ENCODE measurements at places on chromosomes 7 and 10.

DNA sequence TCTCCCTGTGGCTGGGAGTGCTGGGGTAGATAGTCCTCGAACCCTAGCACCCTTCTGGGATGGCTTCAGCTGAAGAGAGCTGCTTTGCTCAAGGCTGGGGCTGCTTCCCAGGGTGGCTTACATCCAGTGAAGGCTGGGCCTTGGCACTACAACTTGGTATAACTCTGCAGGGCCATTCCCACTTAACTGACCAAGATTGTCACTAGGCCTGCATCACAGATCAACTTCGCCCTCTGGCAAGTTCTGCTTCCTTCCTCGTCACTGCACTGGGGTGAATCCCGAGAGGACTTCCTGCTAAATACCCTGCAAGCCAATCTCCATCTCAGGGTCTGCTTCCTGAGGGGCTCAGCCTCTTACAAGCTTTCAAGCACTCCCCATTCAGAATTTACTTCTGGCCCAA is 195.2 kb downstream of the DOCK4 start:
- no peak for DNase-seq

- no peak for DNase-seq
These were observed 13.5 kb upstream of the MGAM2 start for GRCh38 chr7:142098004-142098403.

GRCh38 chr10:60629332-60629731 is 148.9 kb upstream of the CDK1 start:
- no peak for DNase-seq

DNA sequence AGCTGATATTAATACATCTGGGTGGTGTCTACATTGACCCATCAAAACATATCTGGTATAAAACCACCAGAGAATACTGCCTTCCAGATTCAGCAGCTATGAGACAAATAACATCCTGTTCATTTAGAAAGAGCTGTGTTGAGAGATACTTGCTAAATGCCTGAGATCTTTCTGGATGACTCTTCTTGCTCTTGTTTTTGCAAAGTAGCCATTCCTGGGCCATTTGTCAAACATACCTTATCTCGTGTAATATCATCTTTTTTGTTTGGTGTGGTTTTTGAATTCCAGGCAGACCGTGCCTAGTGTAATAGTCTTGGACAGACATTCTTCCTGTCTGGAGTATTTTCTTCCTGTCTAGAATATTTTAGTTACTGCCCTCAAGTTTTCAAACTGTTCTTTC is 74.7 kb upstream of the PRR15 start:
- peak; percentile 92 for DNase-seq

DNA sequence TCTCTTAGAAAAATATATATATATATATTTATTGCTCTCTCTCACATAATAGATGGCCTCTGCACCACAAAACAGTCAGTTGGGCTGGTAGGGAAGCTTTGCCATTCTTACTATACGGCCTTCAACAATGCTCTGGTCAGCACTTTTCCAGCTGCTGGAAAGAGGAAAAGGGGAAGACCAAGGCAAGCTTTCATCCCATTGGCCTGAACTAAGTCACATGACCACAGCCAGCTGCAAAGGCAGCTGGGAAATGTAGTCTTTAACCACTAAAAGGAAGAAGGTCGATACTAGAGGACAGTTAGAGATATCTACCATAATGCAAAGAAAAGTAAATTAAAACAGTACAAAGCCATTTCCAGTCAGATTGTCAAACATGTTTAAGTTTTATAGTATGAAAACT is 58.4 kb upstream of the MACROH2A2 start:
- DNase-seq, result peak; percentile 55

DNA sequence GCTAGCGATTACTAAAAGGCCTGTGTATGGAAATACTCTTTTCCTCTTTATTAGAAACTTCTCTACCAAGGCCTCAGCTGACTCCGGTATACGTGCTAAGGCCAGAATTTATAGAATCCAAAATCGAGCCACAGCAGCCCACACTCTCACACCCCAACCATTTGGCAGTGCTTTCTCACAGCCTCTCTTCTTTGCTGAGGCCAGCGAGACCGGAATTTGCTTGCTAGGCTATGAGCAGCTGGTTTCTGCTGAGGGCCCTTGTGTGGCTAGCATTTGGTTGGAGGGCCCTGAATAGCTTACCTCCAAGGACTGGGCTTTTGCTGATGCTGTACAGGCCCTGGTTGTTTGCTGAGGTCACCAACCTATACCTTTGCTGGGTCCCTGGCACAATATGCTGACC is 46.1 kb downstream of the ITGB8 start:
- DNase-seq, result no peak

- no peak for DNase-seq
These were observed 9.4 kb upstream of the CALML5 start for GRCh38 chr10:5508786-5509185.

DNA sequence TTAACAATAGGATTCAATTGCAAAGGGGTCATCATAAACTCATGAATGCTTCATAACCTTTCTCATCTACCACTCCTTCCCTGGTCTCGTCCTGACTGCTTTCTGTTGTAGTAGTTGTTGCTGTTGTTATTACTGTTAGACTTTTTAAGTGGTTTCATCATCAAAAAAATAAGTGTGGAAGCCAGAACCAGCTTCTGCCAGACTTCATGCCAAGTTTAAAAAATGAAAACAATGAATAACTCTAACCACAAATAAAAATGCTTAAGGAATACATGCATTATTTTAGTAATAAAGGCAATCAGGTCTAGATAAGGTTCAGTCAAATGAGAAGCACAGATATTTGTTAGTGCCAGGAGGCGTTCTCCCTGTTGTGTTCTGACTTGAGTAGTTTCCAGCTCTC is 85.4 kb downstream of the PCLO start:
- DNase-seq, result peak; percentile 2

DNA sequence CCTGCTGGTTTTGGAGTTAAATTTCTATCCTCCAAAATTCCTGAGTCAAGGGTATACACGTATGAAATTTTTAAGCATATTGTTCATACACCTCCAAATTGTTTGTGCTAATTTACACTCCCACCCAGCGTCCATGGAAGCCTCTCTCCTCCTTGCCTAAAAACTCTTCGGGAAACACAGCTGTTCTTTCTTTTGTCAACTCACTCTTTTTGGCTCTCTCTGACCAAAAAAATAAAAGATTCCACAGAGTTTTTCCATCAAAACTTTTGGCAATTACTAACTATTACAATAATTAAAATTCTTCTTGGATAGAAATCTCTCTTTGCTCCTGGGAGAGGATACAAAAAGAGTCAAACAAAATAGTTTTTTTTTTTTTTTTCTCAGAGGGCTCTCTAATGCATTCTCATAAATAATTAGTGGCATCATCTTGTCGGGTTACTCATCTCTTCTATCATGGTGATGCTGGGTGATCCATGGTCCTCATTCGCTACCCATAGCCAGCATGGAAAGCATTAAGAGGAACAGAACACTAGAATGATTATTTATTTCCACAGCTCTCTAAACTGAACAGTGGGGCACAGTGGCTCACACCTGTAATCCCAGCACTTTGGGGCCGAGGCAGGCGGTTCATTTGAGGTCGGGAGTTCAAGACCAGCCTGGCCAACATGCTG is 310.7 kb downstream of the SFMBT2 start:
- no peak for DNase-seq

GRCh38 chr10:42850931-42851330 is 68.3 kb downstream of the BMS1 start:
- DNase-seq, result no peak

DNA sequence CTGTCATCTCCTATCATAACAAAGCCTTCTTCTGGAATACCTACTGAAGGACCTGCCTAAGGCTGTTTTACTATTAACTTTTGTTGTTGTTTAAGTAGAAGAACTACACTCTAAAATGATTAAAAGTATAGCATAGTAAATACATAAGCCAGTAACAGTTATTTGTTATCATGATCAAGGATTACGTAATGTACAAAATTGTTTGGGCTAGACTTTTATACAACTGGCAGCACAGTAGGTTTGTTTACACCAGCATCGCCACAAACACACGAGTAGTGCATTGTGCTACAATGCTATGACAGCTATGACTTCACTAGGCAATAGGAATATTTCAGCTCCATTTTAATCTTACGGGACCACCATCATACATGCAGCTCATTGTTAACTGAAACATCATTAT is 169.1 kb downstream of the LRRN3 start:
- no peak for DNase-seq

- no peak for DNase-seq
These were observed 20.3 kb upstream of the GJC3 start for GRCh38 chr7:99949645-99950228.

DNA sequence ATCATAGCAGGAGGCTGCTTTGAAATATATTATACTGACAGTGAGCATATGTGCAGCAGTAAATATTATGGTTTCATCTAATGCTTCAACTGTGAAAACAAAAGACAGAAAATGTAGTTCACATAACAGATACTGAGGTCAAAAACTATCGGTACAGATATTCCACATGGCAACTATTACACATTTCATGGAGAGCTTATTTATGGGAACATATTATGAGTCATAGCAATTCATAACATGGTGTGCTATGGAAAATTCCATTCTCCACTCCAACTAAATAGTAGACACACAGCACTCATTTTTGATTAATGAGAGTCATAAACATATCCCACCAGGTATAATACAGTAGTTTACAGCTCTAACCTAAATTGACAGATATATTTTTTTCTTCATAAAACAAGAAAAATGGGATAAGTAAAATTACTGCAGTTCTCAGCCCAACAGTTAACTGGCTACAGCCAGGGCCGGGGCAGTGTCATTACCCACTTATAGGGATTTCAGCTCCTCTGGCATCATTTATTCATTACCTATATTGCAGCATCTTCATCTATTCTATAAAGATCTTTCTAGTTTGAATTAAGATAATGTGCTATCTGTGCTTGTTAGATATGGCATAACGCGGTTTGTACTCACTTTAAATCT is 475.6 kb upstream of the KLF6 start:
- no peak for DNase-seq

GRCh38 chr10:119279441-119279840 is 72.1 kb downstream of the GRK5 start:
- no peak for DNase-seq

DNA sequence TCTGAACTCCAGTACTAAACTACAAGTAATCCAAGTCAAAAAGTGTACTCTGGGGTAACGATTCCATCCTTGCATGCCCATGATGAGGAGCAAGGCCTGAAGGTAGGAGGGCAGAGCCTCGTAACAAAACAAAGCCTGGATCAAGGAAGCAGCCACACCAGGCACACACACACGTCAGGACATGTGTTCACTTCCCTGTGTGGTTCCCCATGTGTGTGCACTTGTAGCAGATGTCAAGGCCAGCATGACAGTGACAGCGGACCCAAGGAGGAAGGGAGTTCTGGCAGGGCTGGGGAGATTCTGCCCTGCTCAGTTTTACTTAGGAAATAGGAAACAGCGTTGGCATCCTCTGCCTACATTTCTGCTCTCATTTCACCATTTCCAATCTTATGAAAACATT is 92.8 kb downstream of the ALOX5 start:
- DNase-seq, result no peak

- no peak for DNase-seq
These were observed 86.0 kb upstream of the ZMIZ1 start for GRCh38 chr10:78982726-78983125.

- DNase-seq, result peak; percentile 46
These were observed 1.3 kb upstream of the SLC26A5 start for GRCh38 chr7:103447073-103447960.

- no peak for DNase-seq
These were observed at the start of gene SLC29A4 for GRCh38 chr7:5282543-5283316. Gene SLC29A4, plus strand, starts transcription at chr7:5282943. Its CDS starts 4,874 bp downstream, at chr7:5287817.

- peak; percentile 90 for DNase-seq
These were observed 10.4 kb downstream of the TNS3 start for GRCh38 chr7:47571331-47572093.

DNA sequence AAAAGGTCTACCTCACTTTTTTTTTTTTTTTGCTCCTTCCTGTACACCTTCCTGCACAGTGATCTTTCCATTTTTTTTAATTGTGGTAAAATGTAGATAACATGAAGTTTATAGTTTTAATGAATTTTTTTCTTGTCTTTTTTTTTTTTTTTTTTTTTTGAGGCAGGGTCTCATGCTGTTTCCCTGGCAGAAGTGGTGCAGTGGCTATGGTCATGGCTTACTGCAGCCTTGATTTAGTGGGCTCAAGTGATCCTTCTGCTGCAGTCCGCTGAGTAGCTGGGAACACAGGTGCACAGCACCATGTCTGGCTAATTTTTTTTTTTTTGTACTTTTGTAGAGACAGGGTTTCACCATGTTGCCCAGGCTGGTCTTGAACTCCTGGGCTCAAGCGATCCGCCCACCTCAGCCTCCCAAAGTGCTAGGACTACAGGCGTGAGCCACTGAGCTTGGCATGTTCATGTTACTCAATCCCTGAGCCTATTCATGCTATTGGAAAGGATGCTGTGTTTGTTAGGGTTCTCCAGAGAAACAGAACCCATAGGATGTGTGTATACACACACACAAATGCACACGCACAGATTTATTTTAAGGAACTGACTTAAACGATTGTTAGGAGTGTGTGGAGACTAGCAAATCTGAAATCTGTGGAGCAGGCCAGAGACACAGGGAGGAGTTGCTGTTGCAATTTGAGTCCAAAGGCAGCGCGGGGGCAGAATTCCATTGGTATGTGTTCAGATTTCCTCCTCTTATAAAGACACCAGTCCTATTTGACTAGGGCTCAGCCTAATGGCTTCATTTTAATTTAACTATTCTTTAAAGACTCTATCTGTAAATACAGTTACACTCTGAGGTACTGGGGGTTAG is 29.1 kb downstream of the GALNT11 start:
- peak; percentile 81 for DNase-seq

- DNase-seq, result no peak
These were observed 4.9 kb downstream of the ZNF277 start for GRCh38 chr7:112211348-112211907.

DNA sequence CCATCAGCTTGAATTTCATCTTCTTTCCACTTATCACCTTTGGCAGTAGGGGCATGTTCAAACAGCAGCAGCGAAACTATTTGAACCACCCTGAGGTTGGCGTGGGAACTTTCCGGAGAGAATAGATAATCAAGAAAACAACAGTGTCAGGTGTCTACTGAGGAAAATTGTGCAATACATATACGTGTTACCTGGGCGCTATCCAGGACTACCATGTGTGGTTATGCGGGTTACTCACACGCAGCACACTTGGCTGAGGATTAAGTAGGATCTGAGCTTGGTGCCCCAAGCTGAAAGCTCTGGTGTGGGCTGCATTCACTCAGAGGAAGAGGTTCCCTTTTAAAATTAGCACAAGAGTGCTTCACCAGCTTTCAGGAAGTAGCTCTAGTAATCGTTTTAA is 8.8 kb upstream of the ABI1 start:
- DNase-seq, result no peak

DNA sequence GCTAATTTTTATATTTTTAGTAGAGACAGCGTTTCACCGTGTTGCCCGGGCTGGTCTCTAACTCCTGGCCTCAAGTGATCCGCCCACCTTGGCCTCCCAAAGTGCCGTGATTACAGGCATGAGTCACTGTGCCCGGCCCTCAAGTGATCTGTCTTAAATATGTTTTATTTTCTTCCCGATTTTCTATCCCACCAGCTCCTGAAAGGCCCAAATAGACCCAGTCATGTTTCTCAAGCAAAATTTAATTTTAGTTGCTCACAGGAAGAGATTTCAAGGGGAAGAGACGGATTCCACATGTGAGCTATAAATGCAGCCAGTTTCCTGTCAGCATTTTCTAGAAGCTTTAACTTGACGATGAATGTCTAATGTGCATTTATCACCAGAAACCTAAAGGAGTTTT is 12.0 kb downstream of the DENND10 start:
- peak; percentile 36 for DNase-seq
